ENCODE measurements at places on chromosomes 1 and 21.

- no peak for DNase-seq
Observed at GRCh38 chr1:197843401-197843800, 59.0 kb upstream of the C1orf53 start.

- DNase-seq: no peak
Observed at GRCh38 chr1:205593967-205594366, 37.8 kb downstream of the ELK4 start.

DNA sequence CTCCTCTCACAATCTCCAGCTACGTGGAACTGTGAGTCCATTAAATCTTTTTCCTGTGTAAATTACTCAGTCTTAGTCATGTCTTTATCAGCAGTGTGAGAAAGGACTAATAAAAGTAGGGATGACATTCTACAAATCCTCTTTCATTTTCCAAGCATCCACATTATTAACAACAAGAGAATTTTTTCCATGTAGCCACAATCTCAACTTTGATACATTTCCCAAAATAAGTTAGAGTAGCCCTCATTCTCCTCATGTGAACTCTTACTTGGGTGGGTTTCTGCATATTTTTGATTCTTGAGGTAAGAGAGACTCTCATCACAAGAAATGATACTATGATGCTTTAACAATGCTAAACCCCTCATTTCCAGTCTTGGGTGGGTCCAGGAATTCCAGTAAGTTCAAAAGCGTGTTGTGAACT is 52.8 kb downstream of the TNFSF18 start:
- DNase-seq: no peak

DNA sequence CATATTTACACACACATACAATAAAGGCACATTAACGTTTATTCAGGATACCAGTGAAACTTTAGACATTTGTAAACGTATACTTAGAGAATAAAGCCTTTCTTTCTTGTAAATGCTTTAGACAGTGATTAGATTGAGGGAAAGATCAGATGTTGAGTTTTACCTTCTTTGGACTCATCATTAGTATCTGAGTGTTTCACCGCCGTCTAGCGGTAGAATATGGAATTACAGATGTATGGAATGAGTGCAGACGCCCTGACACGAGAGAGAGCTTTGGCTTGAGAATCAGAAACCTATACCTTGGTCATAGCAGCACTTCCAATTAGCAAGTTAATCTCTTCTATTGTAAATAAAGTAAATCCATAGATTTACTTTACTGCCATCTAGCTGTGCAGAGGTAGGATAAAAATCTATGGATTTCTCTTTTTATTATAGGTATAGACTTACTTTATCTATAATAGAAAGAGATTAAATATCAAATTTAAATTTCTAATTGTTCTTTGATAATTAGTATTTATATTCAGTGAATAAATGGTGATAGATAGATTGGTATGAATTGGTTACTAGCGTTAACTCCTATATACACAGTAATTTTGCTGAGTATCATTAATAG is 12.6 kb downstream of the FLG2 start:
- peak; percentile 23 for DNase-seq

DNA sequence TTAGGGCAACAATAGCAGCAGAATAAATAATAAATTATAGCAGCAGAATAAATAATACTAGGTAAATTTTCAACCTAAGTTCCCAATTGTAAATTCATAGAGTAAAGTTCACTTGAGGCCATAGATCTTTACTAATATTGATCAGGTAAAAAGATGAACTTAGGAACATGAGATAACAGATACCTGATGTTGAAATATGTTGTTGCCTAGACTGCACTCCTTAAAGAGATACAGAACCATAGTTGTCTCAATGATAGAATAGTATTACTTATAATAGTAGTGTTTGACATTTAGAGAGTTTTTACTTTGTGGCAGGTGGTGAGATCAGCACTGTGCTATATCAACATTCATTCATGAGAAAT is 378 bp upstream of the F13B start:
- no peak for DNase-seq

- no peak for DNase-seq
Observed at GRCh38 chr1:67596674-67597073, 88.3 kb upstream of the GADD45A start.

GRCh38 chr1:94746635-94747525 is 73.3 kb upstream of the SLC44A3 start:
- DNase-seq: peak; percentile 36

DNA sequence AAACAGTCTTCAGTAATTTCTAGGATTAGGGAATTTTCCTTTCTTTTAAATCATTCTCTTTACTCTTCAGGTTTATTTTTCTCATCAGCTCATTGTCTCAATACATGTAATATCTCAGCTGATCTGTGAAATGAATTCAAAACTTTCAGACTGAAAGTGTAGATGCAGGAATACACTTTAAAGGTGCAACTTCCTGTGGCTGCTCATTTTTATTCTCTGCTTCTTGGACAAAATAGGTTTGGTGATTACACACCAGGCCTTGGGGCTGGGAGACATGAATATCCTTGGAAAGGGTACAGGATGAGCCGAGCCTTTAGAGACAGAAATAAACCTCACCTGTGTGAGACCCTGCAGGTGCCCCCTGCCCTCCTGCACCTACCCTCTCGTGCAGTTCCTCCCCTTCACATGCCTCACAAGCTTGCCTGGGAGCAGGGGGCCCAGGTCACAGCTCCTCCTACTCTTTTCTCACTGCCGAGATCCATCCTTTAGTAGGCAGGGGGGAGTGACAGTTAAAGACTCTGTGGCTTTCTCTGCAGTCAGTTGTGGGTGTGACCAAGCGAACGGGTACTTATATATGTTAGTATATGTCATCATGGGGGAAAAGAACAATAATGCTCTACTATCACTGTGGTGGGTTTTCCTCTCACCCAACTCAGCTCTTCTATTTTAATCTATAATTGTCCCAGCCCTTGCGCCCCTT is 23.6 kb downstream of the XCL2 start:
- no peak for DNase-seq

DNA sequence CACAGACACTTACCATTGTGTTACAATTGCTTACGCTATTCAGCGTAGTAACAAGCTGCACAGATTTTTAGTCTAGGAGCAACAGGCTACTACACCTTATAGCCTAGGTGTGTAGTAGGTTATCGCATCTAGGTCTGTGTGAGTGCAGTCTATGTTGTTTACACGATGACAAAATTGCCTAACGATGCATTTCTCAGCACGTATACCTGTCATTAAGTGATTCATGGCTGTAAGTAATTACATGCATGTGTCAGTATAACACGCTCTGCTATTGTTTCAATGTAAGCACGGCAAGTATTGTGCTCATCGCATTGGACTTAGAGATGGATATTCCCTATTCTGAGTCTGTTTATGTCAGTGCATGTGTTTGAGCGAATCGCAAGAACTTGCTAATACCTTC is 15.7 kb upstream of the ZBTB18 start:
- DNase-seq: no peak

DNA sequence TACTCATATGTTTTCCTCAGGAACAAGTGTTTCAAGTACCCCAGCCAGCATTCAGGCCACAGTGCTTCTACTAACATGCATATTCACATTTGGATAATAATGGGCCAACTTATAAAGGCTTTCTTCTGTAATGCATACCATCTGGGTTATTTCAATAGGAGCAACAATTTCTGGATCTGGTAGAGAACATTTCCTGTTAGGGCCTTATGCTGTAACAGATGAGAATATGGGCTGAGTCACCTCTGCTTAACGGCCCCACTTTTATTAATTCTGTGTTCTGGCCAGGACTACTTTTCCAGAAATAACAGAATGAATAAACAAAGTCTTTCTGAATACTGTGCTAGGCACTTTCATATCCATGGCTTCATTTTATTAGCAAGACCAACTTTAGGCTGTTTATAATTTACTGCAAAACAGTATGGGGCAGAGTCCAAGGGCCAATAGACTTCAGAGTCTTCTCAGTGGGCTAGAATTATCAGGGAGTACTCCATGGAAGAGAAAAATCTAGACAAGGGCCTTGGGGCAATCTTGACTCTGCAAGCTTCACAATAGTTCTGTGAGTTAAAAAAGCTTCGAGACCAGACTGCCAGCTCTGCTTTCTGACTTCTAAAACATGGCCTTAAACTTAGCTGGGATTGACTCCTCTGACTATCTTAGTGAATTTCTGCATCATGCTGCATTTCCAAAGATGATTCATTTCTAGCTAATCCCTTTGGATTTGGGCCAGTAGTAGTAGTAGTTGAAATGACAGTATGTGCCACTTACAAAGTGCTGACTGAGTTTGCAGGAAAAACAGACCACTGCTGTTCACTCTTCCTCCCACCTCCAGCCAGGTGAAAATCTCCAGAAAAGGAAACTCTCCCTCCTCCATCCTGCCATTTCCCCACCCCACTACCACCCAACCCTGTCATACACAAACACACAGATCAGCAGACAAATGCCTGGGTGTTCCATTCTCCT is 8.2 kb upstream of the SSX2IP start:
- DNase-seq: no peak

- no peak for DNase-seq
Observed at GRCh38 chr1:14778898-14779865, 180.7 kb downstream of the KAZN start.

DNA sequence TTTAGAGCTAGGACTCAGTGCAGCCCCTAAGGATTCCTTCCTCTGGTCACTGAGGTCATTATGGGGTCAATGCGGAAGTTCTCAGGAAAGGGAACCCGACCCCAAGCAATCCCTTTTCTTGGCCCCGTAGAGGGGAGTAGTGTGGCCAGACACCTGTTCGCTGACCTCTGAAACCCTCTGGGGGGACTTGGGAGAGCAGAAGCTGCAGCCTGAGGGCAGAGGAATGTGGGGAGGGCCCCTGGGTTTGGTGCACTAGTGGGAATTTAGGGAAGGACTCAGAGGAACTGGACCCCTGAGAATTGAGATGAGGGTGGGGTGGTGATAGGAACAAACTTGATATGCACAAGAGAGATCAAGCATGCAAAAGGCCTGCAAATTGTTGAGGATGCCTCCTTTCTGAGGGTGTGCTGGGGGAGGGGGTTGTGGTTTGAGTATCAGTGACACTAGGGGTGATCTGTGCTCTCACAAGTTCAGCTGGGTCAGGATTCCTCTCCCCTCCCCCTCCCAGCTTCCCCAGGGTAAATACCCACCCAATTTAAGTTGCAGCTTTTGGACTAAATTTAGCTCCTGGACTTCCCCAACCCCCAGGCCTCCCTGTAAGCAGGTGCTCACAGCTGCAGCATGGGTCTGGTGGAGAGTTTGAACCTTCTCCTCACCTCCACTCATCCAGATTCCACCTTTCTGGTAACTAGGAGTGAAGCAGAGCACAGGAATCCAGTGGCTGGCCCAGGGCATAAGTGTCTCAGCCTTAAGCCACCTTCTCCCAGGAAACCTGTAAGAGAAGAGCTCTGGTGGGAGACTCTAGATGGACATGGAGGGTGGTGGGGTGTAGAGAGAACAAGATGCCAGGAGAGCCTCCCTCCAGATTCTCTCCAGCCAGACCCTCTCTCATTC is 13.5 kb downstream of the ADAMTSL4 start:
- DNase-seq: peak; percentile 55

GRCh38 chr1:151143057-151143435 is 3.4 kb downstream of the SEMA6C start:
- no peak for DNase-seq

DNA sequence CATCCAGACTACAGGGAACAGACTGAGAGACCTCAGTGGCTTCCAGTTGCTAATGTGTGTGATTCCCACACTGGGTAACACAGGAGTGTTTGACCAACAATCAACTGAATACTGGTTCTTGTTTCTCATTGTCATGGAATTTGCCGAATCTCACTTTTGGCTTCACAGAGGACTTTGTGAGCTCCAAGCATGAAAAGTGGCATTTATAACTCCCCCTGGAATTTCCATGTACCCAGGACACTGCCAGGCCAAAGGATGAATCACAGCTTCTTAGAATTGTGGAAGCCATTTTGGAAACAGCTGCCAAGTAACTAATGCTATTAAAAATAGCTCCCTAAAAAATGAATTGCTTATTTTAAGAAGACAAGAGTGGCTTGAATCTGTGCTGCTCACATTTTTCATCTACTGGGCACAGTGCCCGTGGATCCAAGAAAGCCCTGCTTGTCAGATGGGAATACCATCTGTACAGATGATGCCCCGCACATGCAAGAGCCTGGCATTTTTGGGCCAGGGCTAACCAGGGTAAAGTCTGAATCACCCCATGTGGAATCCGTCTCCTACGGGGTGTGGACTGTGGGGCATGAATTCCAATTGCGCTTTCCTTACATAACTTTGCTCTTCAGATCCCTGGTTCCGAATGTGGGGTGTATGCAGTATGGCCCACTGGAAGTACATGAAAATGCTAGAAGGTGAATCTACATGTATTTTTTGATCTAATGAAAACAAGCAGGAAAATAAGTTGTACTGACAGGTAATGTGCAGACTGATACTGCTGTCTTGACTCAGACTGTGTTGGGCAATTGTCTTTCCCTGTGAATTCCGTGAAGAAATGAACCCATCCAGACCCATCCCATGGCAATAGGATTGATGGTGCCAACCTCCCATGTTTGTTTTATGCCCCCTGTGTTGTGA is 487.3 kb downstream of the SIPA1L2 start:
- no peak for DNase-seq

- DNase-seq: no peak
Observed at GRCh38 chr21:37849506-37850102, 66.7 kb downstream of the KCNJ6 start.

DNA sequence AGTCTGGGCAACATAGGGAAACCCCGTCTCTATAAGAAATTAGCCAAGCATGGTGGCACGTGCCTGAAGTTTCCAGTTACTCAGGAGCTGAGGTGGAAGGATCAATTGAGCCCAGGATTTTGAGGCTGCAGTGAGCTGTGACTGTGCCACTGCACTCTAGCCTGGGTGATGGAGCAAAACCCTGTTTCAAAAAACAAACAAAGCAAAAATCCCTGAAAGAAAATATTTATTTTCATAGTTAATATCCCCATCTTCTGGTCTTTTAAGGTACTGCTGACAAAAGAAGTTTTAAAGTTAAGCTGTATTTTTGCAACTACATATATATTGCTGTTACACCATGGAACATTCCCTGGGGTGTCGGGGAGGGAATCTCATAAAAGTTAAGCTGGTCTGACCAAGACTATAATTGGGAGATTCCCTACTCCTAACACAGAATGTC is 26.0 kb downstream of the VAMP4 start:
- DNase-seq: peak; percentile 28

DNA sequence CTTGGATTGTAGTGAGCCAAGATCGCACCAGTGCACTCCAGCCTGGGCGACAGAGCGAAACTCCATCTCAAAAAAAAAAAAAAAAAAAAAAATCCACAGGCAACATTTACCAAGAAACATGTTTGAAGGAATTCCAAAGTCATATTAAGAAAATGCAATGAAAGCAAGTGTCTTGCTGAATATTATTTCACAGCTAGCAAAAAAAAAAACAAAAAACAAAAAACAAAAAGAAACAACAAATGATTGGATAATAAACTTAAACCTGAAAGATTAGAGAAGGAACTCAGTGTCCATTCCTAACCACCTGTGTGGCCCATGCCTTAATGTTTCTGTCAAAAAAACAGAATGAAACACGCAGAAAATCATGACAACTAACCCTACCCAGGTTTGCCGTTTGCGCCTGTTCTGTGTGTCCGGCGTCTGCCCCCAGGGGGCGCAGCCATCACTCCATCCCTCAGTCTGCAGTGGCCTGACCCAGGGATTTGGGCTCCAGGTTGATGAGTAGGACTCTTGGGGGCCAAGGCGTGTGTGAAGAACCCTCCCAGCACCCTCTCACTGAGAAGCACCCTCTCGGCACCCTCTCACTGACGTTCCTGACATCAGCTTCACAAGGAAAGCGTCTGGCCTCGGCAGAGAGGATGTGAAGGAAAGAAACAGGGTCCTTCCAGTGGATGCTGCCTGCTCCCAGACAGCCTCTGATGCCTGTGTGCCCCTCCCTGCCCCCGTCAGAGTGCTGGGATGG is 19.2 kb upstream of the PTTG1IP start:
- peak; percentile 54 for DNase-seq

- DNase-seq: no peak
Observed at GRCh38 chr1:116544588-116545358, 26.1 kb downstream of the CD58 start.

- DNase-seq: no peak
Observed at GRCh38 chr1:84164161-84164560, 20.1 kb downstream of the PRKACB start.

All from AML-193 (cell line).